Activated T-helper 2 cell treated with anti-CD3 and anti-CD28 coated beads, Interferon-gamma antibody, Interleukin-2, Interleukin-4, amounts not matched to agents 10 μg/mL and 5 μg/mL and 100 μg/mL, durations not matched to agents 14 hours and 24 hours and 36 hours (primary cell): ENCODE measurements at places on chromosomes 1 and 21. TPM values are rescaled to one million over a fixed set of nuclear protein-coding genes. Genes with fewer than 3 reads are reported as not detected.

PLEKHA6 gene
- total RNA-seq = 0.52 and 1.9 TPM in 2 replicates

S100A4 gene
- total RNA-seq = 175 and 181 TPM in 2 replicates

KCNK1 gene
- total RNA-seq = 5.4 and 6.1 TPM in 2 replicates

RCAN3 gene
- 31.9 and 33.8 TPM in 2 replicates for total RNA-seq

RIPPLY3 gene
- 0.21 TPM in 1 of 2 replicates, not detected in the other for total RNA-seq

LGALS8 gene
- 70.9 and 74.8 TPM in 2 replicates for total RNA-seq

SYT2 gene
- total RNA-seq = not detected in 2 replicates

RHD gene
- total RNA-seq = not detected in 2 replicates

CRYBG2 gene
- total RNA-seq = 0.32 and 0.98 TPM in 2 replicates

MIS18A gene
- 25.0 and 26.3 TPM in 2 replicates for total RNA-seq

LHX4 gene
- total RNA-seq = not detected in 2 replicates

DNA sequence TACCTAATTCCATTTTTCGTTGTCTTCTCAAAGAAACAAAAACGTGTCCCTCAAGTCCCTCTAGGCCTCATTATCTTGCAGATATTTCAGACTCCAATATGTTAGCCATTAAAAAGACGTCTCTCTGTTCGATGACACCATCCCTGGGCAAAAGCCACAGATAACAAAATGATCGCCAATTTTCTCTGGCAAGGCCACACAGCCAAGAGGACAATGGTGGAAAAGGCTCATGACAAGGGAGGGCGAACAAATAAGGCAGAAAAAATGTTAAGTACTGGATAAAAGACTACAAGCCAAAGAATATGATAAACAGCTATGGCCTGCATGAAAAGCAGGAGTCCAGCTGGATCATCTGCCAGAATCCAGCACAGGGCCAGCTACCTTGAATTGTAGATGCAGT is 82.9 kb downstream of the TBX15 start:
- DNase-seq = no peak

DNA sequence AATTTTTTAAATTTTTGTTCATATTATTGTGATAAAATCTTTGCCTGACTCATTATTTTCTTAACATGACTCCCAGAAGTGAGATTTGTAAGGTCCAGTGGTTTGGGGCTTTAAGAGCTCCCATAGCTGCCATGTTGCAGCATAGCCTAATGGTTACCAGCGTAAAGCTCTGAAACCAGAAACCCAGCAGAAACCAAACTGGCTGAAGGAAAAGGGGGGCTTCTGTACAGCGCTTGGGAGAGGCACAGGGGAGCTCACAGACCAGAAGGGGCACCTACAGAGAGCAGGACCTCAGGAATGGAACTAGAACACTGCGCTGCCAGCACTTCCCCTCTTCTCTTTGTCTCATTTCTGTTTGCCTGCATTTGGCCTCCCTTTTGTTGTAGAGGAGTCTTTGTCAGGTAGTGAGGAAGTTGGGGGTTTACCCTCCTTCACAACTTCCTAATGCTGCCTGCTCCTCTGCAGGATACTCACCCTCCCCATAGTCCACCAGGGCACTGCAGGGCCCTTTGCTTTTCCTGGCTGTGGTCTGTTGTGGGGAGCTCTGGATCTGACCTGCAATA is 2.6 kb upstream of the PYCR2 start:
- DNase-seq = no peak

DNA sequence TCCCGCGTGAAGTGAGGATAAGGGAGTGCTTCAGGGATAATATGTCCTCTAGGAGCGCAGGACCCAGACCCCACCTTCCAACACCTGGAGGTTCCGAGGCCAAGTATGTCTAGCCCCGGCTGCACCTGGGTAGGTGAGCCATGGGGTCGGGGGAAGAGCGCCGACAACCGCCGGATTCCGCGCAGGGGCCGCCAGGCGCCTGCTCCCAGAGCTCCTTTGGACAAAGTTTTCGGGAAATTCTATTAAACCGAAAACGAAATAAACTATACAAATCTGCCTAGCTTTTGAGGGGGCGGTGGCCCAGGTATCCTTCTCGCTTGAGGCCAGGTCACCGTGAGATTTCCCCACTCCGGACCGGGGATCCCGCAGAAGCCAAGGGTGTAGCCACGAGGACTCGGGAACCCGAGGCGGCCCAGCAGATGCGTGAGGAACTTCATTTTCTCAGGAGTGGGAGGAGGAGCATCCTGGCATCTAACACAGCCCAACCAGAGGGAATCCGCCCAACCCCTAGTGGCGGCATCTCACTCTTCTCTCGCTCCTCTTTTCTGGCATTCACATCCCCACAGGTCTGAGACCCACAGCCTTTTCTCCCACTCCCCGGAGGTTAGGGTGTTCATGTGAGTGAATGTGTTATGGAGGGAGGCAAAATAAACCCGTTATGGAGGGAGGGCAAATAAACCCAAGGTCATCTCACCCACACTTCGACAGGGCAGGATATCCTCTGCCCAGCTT is 2.3 kb upstream of the DMRTA2 start:
- no peak for DNase-seq

DNA sequence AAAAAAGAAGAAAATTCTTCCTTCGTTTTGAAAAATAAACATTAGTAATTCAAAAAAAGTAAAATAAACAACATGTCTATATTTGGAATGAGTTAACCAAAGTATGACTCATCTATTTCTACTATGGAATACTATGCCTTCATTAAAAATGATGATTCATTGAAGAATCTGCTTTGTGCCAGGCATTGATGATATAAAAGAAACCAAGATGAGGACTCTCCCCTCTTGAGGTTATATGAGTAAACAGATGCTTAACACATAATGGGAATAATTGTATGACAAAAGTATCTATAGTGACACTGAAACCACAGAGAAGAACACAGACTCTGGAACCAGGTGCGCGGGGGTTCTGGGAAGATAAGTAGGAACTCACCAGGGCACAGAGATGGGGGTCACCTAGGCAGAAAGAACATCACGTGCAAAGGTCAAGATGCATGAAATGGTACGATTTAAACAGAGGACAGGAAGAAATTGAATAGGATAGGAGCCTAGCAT is 18.8 kb downstream of the ELF3 start:
- DNase-seq = no peak

DNA sequence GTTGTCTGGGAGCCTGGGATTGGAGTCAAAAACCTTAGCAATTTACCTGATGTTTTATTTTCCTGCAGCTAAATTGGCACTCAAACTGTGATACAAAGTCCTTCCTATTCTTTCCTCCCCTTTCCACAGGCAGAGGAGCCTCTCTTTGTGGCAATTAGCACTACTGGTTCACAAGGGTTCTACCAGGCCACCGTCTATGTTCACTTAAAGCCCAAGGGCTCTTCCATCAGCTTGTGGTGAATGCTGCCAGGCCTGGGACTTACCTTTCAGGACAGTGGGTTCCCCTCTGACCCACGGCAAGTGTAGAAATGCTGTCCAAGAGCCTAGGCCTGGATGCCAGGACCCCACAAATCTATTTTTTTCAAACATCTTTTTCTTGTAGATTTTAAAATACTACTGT is 251.9 kb upstream of the B3GALT2 start:
- DNase-seq = no peak

GRCh38 chr1:13494712-13495111 is 19.1 kb downstream of the LRRC38 start:
- no peak for DNase-seq

DNA sequence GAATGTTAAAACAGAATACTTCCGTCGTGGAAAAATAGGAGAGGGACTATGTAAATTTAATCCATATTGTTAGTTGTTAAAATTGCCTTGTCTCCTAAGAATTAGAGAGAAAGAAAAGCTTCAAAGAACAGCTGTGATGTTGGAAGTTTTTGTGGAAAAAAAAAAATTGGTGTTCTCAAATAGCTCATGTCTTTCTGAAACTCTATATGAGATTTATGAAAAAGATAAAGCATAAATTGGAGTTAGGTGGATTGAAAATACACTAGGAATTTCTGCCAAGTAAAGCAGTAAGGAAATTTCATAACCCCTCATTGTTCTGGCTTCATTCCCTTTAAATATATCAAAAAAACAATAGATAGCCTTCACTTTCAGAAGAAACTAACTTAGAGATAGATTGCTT is 274.0 kb upstream of the ADAMTS5 start:
- DNase-seq = no peak

GRCh38 chr1:92356956-92357355 is 58.1 kb downstream of the RPAP2 start:
- no peak for DNase-seq

DNA sequence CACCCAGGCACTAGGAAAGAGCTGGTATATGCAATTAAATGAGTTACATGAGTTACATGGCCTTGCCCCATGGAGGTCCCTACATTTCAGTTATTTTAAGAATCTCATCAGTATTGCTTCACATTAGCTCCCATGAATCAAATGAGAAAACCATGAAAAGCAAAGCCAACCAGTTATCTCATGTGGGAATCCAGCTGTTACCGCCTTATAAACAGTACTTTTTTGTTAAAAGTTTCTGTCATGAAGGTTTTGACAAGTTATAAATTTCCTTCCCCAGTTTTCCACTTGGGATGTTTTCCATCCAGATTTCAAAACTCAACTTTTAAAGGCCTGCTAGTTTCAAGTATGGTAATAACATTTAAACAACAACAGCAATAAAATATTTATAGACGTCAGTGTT is 544.8 kb downstream of the NUF2 start:
- no peak for DNase-seq

- DNase-seq = no peak
Observed at GRCh38 chr1:164210211-164210739, 348.7 kb upstream of the PBX1 start.

DNA sequence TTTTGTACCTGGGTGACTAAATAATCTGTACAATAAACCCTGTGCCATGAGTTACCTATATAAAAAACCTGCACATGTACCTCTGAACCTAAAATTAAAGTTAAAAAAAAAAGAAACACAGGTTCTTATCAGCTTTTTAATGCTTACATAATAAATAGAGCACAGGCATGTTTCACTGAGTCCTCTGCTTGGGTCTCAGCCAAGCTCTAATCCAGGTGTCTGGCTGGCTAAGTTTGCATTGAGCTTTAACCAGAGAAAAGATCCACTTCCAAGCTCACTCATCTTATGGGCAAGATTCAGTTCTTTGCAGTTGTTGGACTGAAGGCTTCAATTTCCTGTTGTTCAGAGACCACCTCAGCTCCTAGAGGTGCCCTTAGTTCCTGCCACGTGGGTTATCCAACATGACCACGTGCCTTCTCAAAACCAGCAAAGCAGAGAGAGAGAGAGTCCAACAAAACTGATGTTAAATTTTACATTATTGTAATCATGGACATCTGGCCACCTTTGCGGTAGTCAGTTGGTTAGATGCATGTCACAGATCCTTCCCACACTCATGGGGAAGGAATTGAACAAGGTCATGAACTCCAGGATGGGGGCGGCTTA is 68.2 kb upstream of the TMPRSS2 start:
- DNase-seq = no peak

DNA sequence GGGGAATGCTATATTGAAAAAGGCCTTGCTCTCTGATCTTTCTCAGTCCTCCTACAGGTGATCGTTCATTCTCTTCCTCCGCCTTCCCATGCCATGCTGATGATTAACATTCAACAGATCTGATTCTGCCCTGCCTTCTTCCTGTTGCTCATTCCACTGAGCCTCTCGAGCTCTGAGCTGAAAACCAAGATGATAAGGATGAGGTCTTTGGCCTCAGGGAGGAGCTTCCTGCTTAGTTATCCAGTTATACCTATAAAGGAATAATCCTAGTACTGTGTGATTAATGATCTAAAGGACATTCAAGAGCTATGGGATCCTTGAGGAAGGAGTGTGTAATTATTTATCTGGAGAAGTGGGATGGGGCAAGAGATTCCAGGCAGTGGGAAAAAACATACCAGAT is 25.2 kb upstream of the MAP3K7CL start:
- DNase-seq = no peak

DNA sequence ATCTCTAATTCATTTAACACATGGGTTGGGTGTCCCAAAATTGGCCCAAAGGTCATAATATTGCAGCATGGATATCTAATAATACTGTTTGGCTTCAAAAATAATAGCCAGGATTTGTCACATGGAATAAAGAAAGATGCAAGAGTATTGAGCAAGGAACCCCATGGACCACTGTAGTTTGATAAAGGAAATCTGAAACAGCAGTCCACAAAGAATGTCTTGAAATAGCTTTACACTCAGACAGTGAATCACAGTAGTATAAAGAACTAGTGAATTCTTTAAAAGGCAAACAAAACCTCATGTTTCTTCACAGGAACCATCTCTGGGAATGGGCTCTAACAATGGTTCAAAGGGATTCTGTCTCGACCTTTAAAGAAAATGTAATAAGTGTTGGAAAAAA is 576.1 kb upstream of the ZRANB2 start:
- no peak for DNase-seq

- DNase-seq = no peak
Observed at GRCh38 chr1:227885648-227886502, 61.9 kb downstream of the WNT9A start.

- no peak for DNase-seq
Observed at GRCh38 chr1:232302376-232303221, 327.3 kb downstream of the SIPA1L2 start.

- DNase-seq = no peak
Observed at GRCh38 chr1:89965193-89965768, 29.6 kb upstream of the ZNF326 start.

DNA sequence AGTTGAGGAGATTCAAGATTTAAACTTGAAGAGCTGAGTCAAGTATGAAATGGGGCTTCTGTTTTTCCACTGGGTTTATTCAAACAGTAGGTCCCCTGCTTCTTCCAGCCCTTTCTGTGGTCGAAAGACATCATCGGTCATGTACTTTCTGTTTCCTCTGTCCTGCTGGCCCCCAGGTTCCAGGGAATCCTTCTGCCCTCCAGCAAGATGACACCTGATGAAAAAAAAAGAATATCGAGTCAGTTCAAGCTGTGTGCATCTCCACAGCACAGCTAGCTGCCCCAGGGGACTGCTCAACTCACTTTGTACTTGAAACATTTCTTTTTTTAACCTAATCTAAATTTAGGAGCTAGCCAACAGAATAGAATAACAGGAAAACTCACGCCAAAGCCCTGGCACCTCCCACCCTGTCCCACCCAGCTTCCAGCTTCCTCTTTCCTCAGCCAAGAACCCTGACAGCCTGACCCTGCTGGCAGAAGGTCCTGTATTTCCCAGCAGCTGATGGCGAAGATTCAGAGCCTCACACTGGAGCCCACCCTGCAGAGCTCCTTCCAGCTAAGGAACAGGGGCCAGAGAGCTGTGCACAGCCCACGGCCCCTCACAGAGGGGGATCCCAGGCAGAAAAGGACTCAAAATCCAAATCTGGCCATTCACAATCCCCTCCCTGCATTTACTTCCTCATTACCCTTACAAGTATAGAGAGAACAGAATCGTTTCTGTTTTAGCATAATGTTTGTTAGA is 176.5 kb downstream of the PSMG1 start:
- DNase-seq = no peak

- no peak for DNase-seq
Observed at GRCh38 chr1:107047602-107048001, 8.9 kb upstream of the PRMT6 start.
